ENCODE measurements at places on chromosomes 6 and 20. TPM values are rescaled to one million over a fixed set of nuclear protein-coding genes. Genes with fewer than 3 reads are reported as not detected.

CAP2 gene
- 90.4 TPM for total RNA-seq

PRPH2 gene
- total RNA-seq = not detected

ZBTB9 gene
- 6.8 TPM for total RNA-seq

DEFB124 gene
- not detected for total RNA-seq

TOX2 gene
- not detected for total RNA-seq

C6orf15 gene
- not detected for total RNA-seq

FAM83C gene
- total RNA-seq = not detected

SERPINB1 gene
- 9.0 TPM for total RNA-seq

ZBTB22 gene
- total RNA-seq = 22.1 TPM
